ENCODE measurements at places on chromosomes 7 and 10.

GRCh38 chr10:16765509-16766375 lies 51.5 kb downstream of the RSU1 start:
- H3K4me1 ChIP-seq: no peaks in the 10 kb centered on the region
- no peak overlapping the region for H3K27ac ChIP-seq
- H3K36me3 ChIP-seq: no peaks in the 10 kb centered on the region
- DNase-seq: no peak
- no peak overlapping the region for H3K4me3 ChIP-seq
- no peaks in the 10 kb centered on the region for H3K27me3 ChIP-seq

DNA sequence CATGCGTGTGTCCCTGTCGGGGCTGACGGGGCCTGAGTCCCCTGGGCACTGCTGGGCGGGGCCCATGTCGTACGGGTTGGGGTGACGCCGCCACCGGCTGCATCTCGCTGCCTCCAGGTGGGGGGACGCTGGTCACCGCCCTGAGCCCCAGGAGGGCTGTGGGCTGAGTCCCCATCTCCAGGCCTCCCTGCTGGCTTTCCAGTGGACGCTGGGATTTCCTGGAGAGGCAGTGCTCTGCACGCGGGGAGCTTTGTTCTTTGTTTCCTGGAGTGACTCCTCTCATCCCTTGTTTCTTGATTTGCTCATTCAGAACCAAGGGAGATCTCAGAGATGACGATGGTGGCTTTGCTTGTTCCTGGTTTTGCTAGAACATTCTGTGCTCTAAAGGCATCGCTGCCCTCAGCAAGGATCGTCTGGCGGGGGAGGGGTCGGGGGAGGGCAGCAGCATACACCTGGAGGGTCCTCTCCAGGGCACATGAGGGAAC lies 21.0 kb downstream of the PWWP2B start:
- H3K27me3 ChIP-seq: no peaks in the 10 kb centered on the region
- peak; percentile 16 for DNase-seq
- H3K27ac ChIP-seq: no peak overlapping the region
- H3K4me1 ChIP-seq: peaks cover 51% of the 10 kb centered on the region
- no peak overlapping the region for H3K4me3 ChIP-seq

GRCh38 chr7:954330-955238 lies at the start of gene ADAP1:
ADAP1 (minus strand) TSS chr7:954680; CDS start chr7:954477, 203 bp downstream.
- no peaks in the 10 kb centered on the region for H3K4me1 ChIP-seq
- no peak within 1 kb of the TSS for H3K27ac ChIP-seq
- H3K27me3 ChIP-seq: peaks cover 34% of the 10 kb centered on the region

DNA sequence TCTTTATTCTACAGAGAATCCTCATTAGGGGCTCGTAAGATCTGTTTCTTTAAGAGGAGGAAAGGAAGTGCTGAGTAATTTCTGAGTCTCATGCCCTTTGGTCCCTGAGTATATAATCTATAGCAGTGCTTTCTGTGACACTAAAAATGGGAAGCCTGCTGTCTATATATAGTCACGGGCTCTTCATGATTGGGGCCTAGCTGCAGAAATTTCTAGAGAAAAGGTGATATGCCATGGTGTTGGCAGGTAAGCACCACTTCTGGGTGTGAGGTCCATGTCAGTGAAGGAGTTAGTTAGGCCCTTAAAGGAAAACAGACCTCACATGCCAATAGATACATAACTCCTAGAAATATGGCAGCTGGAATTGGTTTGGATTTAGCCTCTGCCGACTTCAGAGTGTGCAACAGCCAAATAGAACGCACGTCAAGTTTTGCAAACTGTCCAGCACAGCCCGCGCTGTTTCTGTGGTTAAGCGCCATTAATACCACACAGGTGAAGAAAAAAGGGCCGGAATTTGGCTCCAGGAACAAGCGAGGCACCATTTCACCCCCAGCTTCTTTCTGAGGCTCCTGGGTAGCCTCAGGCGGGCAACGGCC lies 123.2 kb downstream of the TACC2 start:
- peaks cover 43% of the 10 kb centered on the region for H3K4me1 ChIP-seq
- no peaks in the 10 kb centered on the region for H3K27me3 ChIP-seq
- H3K36me3 ChIP-seq: no peaks in the 10 kb centered on the region
- peak overlapping the region; percentile 96 for H3K27ac ChIP-seq

DNA sequence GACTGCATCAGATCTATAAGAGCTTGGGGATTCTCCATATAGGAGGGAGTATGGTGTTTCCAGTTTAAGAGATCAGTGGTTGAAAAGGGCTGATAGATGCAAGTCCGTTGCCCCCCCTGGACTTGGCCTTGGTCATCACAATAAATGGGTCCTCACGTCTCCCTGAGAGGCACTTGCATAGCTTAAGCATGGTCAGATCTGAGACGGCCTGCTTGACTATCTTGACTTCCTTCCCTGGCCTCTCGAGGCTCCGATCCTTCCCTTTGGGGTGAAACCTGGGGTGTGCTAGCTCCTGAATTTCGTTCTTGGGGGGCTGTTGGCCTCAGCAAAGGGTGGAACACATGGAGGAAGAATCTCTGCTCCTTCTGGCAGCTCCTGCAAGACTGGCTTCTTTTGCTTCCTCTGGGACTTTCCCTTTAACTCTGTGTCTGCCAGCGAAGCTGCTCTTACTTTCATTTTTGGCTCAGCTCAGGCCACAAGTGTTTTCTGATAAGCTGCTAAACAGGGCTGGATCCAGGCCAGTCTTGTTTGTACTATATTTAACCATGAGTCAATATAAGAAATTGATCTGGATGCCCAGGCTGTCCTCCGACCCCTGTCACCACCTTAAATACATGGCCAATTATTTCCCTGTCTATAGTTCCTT lies 11.2 kb upstream of the ZNF485 start:
- H3K27ac ChIP-seq: no peak overlapping the region
- no peaks in the 10 kb centered on the region for H3K27me3 ChIP-seq
- no peak overlapping the region for H3K4me3 ChIP-seq
- H3K36me3 ChIP-seq: no peaks in the 10 kb centered on the region
- H3K4me1 ChIP-seq: no peaks in the 10 kb centered on the region

DNA sequence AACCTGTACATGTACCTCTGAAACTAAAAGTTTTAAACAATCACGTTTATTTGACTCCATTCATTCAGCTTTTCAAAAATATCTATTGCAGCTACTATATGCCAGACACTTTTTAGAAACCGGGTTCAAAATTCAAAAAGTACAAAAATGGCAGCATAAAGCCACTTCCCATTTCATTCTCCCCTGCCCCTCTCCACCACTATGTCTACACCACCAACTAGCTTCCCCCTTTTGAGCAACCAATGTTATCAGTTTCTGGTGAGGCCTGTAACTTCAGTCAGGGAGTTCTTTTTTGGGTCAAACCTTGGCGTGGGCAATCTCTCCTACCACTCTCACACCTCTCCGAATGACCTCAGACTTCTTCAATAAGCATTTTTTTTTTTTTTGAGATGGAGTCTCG lies 11.5 kb upstream of the HHEX start:
- no peaks in the 10 kb centered on the region for H3K36me3 ChIP-seq
- H3K27ac ChIP-seq: no peak overlapping the region
- H3K27me3 ChIP-seq: no peaks in the 10 kb centered on the region
- no peaks in the 10 kb centered on the region for H3K4me1 ChIP-seq

DNA sequence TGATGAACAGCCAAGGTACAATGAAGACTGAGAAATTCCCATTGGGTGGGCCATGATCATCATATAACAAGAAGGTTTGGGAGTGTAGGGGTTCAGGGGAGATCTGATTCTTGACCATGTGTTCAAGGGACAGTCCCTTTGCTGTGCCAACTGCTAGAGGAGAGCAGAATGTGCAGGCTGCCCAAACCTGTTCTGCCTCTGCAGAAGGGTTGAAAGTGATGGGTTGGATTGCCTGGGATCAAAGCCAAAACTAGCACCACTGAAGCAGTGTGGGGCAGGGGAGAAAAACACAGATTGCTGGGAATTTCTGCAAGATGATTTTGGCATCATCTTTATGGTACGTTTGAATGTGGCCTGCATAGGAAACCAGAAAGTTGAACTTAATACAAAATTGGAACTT lies 303.9 kb downstream of the OTUD1 start:
- no peaks in the 10 kb centered on the region for H3K4me1 ChIP-seq
- H3K27ac ChIP-seq: no peak overlapping the region
- no peak for DNase-seq
- no peak overlapping the region for H3K4me3 ChIP-seq
- no peaks in the 10 kb centered on the region for H3K27me3 ChIP-seq

- no peak overlapping the region for H3K27ac ChIP-seq
- no peak overlapping the region for H3K4me3 ChIP-seq
- H3K4me1 ChIP-seq: no peaks in the 10 kb centered on the region
- DNase-seq: no peak
Measured at GRCh38 chr10:80518807-80519360, 18.8 kb upstream of the SH2D4B start.

GRCh38 chr7:128939861-128940410 lies 2.2 kb downstream of the IRF5 start:
- H3K4me1 ChIP-seq: no peaks in the 10 kb centered on the region
- DNase-seq: no peak
- H3K36me3 ChIP-seq: no peaks in the 10 kb centered on the region
- no peak overlapping the region for H3K4me3 ChIP-seq
- H3K27ac ChIP-seq: no peak overlapping the region

GRCh38 chr10:8633909-8634308 lies 579.4 kb downstream of the GATA3 start:
- no peak overlapping the region for H3K4me3 ChIP-seq
- no peak overlapping the region for H3K27ac ChIP-seq
- H3K36me3 ChIP-seq: no peaks in the 10 kb centered on the region

DNA sequence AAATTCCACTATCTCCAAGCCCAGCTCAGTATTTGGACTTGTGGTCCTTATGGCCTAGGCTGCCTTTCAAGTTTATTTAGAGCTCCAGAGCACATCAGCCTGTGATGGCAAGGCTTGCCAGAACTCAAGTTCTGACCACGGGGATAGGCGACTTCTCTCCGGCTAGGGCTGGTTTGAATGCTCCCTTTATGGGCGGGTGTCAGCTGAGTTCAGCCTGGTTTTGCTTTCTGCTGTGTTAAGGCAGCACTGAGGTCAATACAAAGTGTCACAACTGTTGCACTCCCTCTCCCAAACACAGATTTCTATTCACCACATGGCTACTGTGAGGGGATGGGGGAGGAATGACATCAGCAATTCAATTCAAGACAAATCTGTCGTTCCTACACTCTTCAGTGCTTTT lies 318.1 kb upstream of the MYO3A start:
- H3K27me3 ChIP-seq: no peaks in the 10 kb centered on the region
- no peaks in the 10 kb centered on the region for H3K4me1 ChIP-seq
- no peak overlapping the region for H3K27ac ChIP-seq
- DNase-seq: no peak
- H3K36me3 ChIP-seq: no peaks in the 10 kb centered on the region

DNA sequence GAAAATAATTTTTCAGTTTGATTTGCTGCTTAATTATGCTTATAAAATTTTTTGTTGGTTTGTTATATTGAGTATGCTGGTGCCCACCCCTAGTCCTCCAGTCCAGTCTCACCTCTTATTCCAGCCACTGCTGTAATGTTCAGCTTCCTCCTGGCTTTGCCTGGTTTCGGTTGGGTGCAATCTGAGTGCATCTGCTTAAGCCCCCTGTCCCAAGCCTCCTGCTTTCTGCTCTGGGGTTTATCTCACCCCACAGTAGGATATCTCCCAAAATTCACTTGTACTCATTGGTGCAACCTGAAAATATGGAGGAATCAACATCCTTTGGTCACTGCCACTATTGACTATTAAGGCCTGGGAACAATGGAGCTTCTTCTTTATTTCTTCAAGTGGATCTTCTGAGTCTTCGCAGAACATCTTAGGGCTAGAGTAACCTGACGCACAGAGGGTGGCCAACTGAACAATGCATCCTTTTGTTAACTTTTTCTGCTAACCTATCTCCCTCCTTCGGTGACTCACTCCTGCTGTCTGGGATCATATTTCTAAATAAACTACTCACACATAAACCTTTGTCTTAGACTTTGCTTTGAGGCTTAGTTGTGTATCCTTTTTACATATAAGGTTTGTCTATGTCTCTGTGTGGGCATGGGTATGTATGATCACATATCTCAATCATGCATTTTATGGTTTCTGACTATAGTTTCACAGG lies 19.1 kb upstream of the SOSTDC1 start:
- H3K27me3 ChIP-seq: no peaks in the 10 kb centered on the region
- no peak overlapping the region for H3K27ac ChIP-seq
- H3K4me1 ChIP-seq: no peaks in the 10 kb centered on the region
- no peak overlapping the region for H3K4me3 ChIP-seq

DNA sequence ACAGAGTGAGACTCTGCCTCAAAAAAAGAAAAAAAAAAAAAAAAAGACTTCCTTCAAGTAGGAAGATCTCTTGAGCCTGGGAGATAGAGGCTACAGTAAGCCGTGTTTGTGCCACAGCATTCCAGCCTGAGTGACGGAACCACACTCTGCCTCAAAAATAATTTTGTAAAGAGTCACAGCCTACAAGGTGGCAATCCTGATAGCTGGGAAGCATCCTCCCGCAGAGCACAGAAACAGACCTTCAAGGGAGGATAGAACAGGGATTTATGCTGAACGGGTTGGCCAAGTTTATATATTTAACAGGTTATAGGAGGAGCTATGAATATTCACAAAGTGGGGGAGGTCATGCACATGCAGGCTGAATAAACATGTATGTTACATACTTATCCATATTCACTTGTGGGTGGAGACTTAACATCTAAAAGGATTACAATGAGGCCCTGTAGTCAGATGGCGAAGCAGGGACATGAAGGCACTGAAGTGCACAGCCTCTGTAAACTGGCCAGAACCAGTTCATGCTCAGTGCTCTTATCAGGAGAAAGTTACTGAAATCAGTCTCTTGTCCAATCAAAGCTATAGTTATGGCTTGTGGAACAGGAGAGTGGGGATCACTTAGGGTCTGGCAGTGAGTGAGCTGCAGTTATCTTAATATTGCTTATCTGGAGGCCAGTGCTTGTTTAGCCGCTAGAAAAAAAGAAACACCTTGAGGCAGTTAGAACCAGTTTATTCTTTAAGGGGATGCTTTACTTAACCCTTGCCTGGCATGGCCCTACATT lies 6.8 kb downstream of the LMBR1 start:
- peak overlapping the region; percentile 86 for H3K27ac ChIP-seq
- peak; percentile 66 for DNase-seq
- H3K27me3 ChIP-seq: no peaks in the 10 kb centered on the region
- no peaks in the 10 kb centered on the region for H3K36me3 ChIP-seq

DNA sequence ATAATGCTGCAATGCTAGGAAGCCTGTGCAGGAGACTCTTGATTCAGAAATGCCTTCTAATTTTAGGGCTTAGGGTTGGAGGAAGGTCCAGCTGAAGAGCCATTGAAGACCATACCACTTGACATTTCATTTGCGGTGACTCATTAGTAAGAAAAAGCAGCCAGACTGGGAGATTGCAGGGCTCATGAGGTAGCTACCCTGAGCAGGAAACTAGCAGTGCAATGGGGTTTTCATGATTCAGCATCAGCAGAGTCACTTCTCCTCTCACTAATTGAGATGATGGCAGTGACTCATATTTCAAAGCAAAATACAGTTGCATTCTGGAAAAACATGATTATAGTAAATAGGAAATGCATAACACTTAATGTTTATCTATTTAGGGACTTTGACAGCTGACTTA lies 434.1 kb downstream of the DNAJB9 start:
- H3K4me1 ChIP-seq: no peaks in the 10 kb centered on the region
- no peak overlapping the region for H3K4me3 ChIP-seq
- no peaks in the 10 kb centered on the region for H3K27me3 ChIP-seq
- DNase-seq: peak; percentile 13

- DNase-seq: no peak
- no peak overlapping the region for H3K27ac ChIP-seq
- H3K36me3 ChIP-seq: no peaks in the 10 kb centered on the region
- H3K27me3 ChIP-seq: no peaks in the 10 kb centered on the region
- no peak overlapping the region for H3K4me3 ChIP-seq
Measured at GRCh38 chr10:55747244-55747643, 613.8 kb downstream of the ZWINT start.
